NCI-H524 treated with DMSO at 0.1 percent for 48 hours (cell line): ENCODE measurements at places on chromosomes 5 and 9.

DNA sequence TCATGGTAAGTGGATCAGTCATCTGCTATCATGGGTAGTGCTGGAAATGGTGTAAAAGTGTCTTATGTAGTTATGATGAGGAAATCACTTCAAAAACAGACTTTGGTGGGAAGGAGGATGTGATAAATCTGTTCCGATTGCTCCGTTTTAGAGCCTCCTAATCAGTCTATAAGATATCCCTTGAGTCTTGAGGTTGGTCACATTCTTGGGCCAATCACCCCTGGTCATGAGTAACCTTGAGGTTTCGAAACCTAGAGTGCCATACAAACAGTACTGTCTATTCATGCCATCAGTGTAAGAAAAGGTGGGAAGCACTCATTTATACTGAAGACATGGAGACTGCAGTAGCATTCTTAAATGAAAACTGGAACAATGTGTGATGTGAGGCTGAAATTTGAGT lies 45.8 kb downstream of the LRRTM2 start:
- DNase-seq, result no peak

- no peak for DNase-seq
Measured at GRCh38 chr5:53333160-53333559, 147.3 kb upstream of the FST start.

- DNase-seq, result peak; percentile 47
Measured at GRCh38 chr5:113087976-113088514, 111.4 kb downstream of the DCP2 start.

DNA sequence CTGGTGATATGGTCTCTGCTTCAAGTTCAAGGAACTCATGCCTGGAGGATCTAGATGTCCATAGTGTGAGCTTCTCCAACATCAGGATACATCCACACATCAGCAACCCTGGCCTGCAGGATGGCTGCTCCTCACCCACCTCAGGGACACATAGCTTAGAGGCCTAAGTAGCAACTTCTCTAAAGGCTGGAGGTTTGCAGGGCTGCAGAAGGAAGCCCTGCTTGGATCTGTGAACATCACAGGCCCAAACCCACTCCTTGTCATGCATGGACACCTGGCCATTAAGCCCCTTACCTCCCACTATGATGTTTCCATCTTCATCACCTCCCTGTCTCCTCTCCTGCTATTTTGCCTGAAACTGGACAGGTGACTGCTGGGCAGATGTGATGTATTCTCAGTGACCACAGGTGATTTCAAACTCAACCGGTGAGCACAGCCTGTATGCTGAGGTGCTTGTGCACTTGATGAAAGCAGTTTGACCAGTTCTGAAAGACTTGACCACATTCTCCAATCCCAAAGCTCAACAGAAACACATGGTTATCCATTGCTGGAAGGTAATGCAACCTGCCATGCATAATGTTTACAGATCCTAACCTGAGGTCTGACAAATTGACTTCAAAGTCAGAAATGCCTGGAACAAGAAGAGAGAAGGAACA lies 205.2 kb downstream of the FSTL4 start:
- no peak for DNase-seq

GRCh38 chr5:139649082-139649991 lies 1.2 kb downstream of the CXXC5 start:
- no peak for DNase-seq

DNA sequence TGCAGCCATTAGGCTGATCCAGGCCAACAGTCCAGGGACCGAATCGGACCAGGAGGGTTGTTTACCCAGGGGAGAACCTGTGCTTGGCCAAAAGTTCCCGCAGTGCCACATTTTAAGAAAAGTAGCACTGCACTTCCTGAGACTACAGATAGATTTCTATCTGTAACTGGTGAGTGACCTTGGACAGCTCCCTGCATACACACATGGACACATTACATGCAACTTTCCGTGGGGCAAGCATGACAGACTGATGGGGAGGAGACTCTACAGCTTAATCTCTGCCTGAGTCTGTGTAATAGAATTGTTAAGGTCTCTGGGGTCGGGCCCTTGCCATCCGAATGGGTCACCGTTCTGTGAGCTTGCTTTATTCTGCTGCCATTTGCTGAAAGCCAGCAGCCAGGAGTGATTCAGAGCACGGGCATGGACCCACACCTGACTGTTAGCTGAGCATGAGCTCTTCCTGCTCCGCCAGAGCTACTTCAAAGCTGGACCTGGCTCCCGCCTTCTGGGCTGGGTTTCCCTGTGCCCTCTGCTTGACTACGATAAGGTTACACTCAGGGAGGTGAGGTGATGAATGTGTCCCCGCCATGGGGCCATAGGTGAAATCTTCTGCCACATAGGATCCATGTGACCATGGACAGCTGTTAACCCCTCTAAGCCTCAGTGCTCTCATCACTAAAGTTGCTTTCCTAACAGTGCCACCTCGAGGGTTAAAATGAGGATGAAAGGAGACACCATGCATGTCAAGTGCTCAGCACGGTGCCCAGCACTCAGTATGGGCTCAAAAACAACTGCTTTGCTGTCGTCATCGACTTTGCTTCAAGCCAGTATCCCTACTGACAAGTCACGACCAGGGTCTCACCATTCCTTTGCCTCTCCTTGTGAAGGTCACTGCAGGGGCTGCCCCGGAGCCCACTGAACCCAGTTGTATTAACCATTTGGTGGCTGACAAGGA lies 200.0 kb downstream of the MELK start:
- peak; percentile 61 for DNase-seq

GRCh38 chr5:170235876-170236864 lies 3.4 kb downstream of the C5orf58 start:
- no peak for DNase-seq

DNA sequence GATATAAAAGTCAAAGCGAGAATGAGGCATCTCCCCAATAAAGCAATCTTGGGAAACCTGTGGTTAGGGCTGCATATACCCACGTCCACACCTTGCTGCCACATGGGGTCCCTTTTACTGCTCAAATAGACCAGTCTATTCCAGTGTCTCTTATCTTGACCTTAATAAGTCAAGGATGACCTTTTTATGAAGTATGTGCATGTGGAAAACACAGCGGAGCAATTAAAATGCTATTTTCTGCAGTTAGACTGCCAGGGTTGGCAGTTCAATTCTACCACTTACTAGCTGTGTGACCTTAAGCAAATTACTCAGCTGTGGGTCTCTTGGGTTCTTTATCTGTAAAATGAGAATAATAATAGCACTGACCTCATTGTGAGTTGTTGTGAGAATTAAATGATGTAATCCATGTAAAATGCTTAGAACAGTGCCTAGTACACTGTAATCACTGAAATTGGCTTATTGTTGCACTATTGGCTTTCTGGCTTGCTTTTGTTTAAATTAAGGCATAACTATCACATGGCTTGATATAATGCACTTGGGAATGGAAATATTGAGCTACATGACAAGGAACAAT lies 67.8 kb upstream of the HSPB3 start:
- no peak for DNase-seq

DNA sequence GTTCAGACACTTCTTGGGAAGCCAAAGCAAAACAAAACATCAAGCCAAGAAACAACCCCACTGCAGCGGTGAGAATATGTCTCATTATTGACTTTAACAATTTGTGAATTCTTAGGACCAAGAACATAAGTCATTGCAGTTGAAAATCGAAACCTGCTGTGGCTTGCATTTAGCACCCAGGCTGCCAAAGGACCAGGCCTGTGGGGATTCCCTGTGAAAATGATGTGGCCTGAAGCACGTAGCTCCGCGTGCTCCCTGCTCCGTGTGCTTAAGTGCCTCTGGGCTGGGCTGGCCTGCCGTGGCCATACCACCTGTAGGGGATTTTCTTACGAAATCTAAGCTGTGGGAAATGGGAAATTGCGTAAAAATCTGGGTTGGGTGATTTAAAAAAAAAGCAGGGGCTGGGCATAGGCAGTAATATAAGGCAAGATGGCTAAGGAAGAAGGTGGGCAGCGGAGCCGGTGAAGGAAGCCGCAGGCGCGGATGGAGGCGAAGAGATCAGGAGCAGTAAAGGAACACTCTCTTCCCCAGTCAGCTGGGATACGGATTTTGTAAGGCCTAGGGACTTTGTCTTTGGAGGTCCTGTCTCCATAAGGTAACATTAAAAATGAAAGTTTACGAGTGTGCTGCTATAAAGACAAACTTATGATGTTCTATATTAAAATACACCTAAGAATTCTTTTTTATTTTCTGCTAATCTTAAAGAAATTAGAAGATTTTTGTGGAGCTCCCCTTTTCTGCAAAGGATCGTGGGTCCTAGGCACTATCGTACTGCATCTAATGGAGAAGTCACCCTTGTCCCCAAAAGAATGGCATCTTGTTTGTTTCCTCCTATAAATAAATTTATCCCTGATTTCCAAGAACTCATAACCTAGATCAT lies 189.6 kb upstream of the SEMA6A start:
- no peak for DNase-seq

GRCh38 chr9:136075881-136076678 lies 19.0 kb downstream of the NACC2 start:
- DNase-seq, result no peak

DNA sequence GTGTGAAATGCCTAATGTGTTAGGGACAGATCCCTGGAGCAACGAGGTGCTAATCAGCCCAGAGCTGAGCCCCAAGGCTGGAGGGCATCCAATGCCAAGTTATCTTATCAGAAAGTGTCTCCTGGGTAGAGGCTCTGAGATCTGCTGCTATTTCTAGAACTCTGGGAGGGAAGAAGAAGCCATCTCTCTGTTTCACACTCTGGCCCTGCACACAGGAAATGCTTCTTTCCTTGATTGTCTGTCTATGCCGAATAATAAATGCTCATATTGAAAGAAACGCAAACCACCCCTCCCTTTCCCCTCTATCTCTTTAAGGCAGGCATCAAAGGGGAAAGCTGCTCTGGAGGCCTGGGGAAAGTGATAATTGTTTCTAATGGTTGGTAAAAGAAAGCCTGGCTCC lies 166.7 kb downstream of the PAPPA start:
- DNase-seq, result no peak

DNA sequence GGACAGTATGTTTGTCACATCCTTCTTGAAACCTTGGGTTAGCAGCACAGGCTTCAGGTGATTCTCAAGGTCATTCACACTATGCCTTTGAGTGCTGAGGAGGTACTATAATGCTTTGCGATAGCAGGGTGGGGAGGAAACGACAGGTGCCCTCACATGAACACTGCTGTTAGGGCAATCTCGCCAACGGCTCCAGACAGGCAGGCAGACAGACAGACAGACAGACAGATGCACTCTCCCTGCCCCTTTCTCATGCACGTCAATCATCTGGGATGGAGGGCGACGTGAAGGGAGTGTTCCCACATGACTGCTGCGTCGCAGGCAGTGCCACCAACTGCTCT lies 82.9 kb downstream of the RAPGEF1 start:
- DNase-seq, result no peak

GRCh38 chr9:22142671-22143070 lies 133.6 kb upstream of the CDKN2B start:
- DNase-seq, result no peak

DNA sequence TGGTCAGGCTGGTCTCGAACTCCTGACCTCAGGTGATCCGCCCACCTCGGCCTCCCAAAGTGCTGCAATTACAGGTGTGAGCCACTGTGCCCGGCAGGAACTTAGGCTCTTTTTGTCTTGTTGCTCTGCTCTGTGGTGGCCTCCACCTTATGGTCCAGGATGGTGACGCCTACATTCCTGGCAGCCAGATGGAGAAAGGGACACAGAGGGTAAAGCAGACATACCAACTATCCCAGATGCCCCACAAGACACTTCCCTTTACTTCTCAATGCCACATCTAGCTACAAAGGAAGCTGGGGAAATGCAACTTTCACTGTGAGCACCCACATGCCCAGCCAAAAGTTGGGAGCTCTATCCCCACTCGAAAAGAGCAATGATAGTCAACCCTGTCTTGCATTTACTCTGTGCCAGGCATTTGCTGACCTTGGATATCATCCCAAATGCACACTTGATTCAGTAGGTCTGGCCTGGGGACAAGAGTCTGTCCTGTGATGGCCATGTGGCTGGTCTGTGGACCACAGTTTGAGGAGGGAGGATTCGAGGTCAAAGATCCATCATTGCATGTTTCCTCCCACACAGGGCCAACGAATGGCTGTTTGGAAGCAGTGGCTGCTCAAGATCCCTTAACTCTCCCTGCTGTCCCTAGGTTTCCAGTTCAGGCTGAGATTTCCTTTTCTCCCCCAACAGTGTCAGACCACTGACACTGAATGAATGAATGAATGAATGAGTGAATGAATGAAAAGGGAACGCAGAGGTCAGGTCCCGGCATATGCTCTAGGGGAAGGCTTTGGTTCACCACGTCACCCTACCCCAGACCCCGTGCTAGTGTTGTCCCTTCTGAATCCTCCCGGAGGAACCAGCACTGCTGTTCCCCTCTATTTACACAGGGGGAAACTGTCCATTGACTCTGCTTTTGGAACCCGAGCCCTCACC lies 1.4 kb upstream of the ERGIC1 start:
- DNase-seq, result no peak

- no peak for DNase-seq
Measured at GRCh38 chr9:121750715-121751623, 99.5 kb downstream of the DAB2IP start.

- DNase-seq, result no peak
Measured at GRCh38 chr9:125241863-125242739, 958 bp upstream of the HSPA5 start.

- DNase-seq, result no peak
Measured at GRCh38 chr5:77569409-77569808, 69.1 kb downstream of the OTP start.

GRCh38 chr9:99559776-99560175 lies 261.9 kb upstream of the NR4A3 start:
- no peak for DNase-seq
